ENCODE measurements at places on chromosomes 16 and 17. TPM values are rescaled to one million over a fixed set of nuclear protein-coding genes. Genes with fewer than 3 reads are reported as not detected.

Gene KCNJ12
- total RNA-seq, result 0.08 TPM

Gene TEKT1
- not detected for total RNA-seq

Gene CYB5D1
- total RNA-seq, result 11.6 TPM

Gene KLHL10
- total RNA-seq, result not detected

Gene MYO15A
- 1.6 TPM for total RNA-seq

Gene MEIOC
- total RNA-seq, result not detected

Gene ALOX15
- total RNA-seq, result not detected

Gene RBFOX1
- not detected for total RNA-seq

Gene DNAAF8
- 0.55 TPM for total RNA-seq

Gene KRT15
- 23.0 TPM for total RNA-seq

Gene MCRIP1
- total RNA-seq, result 54.0 TPM

Gene TEX14
- not detected for total RNA-seq

Gene JUP
- 457 TPM for total RNA-seq

Gene NTN3
- total RNA-seq, result not detected

Gene CCDC144A
- total RNA-seq, result 0.38 TPM

Gene KRTAP2-3
- 0.15 TPM for total RNA-seq

Gene RDM1
- 1.0 TPM for total RNA-seq

Gene TSPOAP1
- not detected for total RNA-seq

Gene GID4
- total RNA-seq, result 15.9 TPM

Gene TMIGD1
- not detected for total RNA-seq

Gene TERB1
- total RNA-seq, result not detected

Gene PYDC1
- total RNA-seq, result not detected

Gene TP53TG3D
- total RNA-seq, result not detected

Gene KRTAP3-1
- not detected for total RNA-seq

Gene PLCD3
- 126 TPM for total RNA-seq

Gene HSD17B2
- 12.3 TPM for total RNA-seq
